ENCODE measurements at places on chromosomes 16 and 17.

DNA sequence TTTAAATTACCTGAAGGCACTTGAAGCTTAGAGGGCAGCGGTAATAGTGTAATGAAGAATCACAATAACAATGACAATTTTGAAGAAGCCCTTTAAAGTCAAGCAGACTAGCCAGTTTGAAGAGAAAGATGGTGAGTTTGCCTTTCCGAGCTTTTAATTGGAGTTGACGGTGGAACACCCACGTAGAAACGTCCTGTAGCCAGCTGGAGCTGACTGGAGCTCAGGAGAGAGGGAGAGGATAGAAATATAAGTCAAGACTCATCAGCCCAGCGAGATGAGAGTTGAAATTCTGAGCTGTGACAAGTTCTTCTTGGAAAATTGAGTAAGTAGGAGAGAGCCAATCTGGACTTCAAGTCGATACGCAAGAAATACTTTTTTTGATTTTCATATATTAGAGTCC is 91.7 kb upstream of the CACNG3 start:
- no peak for DNase-seq

DNA sequence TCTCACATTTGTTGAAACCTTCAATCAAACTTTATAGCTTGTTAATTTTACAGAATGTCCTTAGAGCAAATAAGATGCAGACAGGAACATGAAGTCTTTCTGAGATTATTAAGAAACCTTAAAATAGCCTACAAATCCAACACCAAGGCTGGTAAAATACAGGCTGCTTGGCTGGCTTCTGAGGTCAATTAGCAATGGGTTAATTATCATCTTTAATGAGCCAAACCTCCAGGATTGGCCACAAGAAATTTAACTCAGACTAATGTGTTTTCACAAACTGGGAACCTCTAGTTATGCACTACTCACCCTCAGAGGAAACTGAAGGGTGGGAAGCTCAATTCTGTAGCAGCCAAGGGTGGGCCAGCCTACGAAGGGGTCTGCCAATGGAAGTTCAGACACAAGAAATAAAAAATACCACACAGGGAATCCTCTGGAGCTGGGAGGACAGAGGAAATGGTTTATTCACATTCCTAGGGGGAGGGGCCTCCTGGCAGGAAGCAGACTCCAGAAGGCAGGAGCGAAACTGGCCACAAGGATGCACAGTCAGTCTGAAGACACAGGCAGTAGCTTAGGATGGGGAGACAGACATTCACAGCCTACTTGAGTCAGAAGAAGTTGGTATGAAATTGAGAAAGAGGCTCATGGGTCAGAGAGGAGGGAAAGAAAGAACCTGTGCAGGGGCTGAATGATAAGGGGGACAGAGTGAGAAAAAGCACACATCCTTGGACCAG is 36.1 kb downstream of the HIC1 start:
- no peak for DNase-seq

- DNase-seq = no peak
These were observed 12.1 kb downstream of the ABCA9 start for GRCh38 chr17:69048634-69049033.

GRCh38 chr17:58416937-58417299 is 416 bp downstream of the RNF43 start:
- DNase-seq = no peak

- DNase-seq = no peak
These were observed 46.1 kb upstream of the NLK start for GRCh38 chr17:27996202-27997043.

GRCh38 chr17:5096731-5097100 is 15.0 kb downstream of the ZNF232 start:
- no peak for DNase-seq

DNA sequence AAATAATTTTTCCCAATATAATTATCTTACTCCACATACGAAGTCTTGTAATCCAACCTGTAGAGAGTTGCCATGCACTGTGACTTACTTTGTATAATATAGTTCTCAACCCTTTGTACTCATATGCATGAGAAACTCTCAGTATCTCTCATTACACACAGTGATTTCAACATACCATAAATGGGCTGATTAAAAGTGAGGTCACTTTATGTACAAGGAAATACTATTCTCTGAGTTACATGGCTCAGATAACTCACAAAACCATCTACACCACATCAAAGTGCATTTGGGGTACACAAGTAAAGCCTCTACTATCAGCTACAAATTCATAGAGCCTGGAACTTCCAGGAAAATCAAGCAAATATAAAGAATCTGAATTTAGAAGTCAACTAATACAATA is 27.9 kb downstream of the SLFN12 start:
- DNase-seq = no peak

GRCh38 chr16:80309178-80309577 is 231.6 kb upstream of the DYNLRB2 start:
- no peak for DNase-seq

- DNase-seq = no peak
These were observed 24.7 kb downstream of the ZFP90 start for GRCh38 chr16:68563631-68564381.

- DNase-seq = no peak
These were observed 722.0 kb downstream of the MAF start for GRCh38 chr16:78878570-78878969.

- DNase-seq = no peak
These were observed 19.2 kb downstream of the ZNF423 start for GRCh38 chr16:49836668-49837067.

- no peak for DNase-seq
These were observed 324.2 kb downstream of the SEC14L1 start for GRCh38 chr17:77464988-77465357.

DNA sequence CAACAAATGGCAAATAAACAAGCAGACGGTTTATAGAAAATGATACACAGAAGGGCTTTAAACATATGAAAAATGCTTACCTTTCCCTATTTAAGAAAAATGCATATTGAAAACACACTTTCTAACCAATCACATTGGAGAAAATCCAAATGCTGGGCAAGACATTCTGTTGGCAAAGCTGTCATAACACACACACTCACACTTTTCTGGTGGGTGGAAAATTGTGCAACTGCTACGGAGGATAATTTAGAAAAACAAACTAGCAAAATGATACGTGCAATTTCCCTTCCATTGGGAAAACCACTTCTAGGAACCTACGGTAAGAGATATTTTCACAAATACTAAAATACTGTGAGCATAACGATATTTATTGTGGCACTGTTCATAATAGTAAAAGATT is 9.8 kb upstream of the MYH3 start:
- no peak for DNase-seq

DNA sequence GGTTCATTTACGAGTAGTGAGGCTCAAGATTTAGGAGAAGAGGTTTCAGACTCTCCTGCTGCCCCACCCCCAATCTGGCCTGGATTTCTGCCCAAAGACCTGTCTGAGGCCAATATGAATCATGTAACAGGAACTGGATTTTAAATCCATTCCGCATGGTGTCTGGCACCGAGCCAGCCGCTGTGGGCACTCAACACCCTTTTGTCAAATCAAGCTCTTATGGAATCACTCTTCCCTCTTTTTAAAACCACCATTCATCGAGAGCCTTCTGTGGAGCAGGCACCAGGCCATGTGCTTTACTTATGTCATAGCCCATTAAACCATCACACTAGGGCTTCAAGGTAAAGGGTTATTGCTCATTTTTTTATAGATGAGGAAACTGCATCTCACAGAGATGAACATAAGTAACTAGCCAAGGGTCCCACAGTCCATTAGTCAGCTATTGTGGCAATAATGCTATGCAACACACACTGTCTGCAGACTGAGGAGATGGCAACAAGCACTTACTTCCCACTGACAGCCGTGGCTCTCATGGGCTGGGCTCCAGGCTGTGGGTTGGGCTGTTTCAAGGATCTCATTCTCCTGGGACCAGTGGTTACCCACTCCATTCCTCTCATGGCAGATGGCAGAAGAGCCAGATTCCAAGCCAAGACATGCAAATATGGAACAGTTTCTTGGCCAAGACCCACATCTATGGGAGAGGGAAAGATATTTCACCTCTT is 93.6 kb downstream of the WSCD1 start:
- DNase-seq = no peak

DNA sequence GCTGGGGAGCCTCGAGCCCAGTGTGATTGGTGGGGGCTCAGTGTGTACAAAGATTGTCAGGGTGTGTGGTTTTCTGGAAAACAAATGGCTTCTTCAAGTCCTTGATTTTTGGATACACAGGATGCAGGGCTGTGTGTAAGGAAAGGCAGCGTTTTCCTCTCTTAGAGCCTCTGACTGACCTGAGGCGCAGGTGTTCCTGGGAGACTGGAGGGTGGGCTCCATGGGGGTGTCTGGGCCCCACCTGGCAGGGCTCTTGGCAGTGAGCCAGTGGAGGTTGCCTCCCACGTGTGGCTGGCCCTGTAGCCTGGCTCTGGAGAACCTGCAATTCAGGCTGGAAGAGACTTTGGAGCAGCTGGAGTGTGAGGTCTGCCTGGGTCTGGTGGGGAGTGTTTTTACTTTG is 5.0 kb downstream of the FOXK2 start:
- DNase-seq = no peak

DNA sequence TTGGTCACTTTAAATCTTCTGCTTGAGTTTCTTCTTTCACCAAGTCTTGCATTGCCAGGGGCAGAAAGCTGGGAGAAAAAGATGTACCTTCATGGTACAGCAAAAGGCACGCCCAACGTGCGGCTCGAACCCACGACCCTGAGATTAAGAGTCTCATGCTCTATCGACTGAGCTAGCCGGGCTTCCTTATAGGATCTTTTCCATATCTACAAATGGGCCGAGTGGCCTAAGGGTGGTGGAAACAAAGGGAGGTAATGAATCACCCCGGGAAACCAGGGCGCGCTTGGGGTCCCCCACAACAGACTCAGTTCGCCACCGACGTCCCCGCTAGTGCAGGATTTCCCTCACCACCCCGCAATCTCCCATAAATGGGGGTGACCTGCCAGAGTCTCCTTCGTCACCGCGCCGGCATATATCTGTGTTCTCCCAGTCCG is 7.5 kb upstream of the OR1F1 start:
- no peak for DNase-seq
